ENCODE measurements at places on chromosomes 11 and 22. TPM values are rescaled to one million over a fixed set of nuclear protein-coding genes. Genes with fewer than 3 reads are reported as not detected.

GRCh38 chr11:33912405-33913361 is 20.8 kb upstream of the LMO2 start:
- H3K4me1 ChIP-seq: peaks cover 32% of the 10 kb centered on the region
- no peak for DNase-seq
- no peaks in the 10 kb centered on the region for H3K27me3 ChIP-seq
- peak overlapping the region; percentile 68 for H3K27ac ChIP-seq
- no peak overlapping the region for H3K4me3 ChIP-seq
- H3K36me3 ChIP-seq: no peaks in the 10 kb centered on the region

DNA sequence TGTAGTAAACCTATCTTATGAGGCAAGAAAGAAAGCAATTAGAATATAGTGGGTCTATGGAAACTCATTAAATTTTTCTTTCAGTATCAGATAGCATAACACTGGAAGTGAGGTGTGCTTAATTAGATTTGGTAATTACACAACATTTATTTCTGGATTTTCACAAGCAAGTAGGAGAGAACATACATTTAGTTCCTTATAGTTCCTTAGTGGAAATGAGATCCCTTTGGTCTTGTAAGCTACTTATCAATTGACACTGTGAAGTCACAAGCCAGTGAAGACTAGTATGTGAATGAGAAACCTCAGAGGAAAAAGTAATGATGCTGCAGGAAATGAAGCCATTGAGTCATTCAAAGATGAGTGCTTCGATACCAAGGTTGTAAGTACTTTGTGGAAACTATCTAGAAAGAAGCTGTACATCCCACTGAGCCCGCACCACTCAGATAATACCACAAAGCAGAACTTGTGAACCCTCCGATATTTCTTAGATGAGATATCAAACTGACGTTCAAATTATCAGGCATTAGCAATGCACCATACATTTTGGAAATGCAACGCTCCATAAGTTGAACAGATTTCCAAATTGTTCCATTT is 53.5 kb downstream of the ENTHD1 start:
- H3K27ac ChIP-seq: no peak overlapping the region
- H3K36me3 ChIP-seq: no peaks in the 10 kb centered on the region
- H3K27me3 ChIP-seq: no peaks in the 10 kb centered on the region
- no peaks in the 10 kb centered on the region for H3K4me1 ChIP-seq

GRCh38 chr11:2101171-2101675 is 38.0 kb downstream of the IGF2 start:
- no peaks in the 10 kb centered on the region for H3K36me3 ChIP-seq
- no peak overlapping the region for H3K27ac ChIP-seq
- DNase-seq: no peak
- H3K4me1 ChIP-seq: peaks cover 33% of the 10 kb centered on the region

DNA sequence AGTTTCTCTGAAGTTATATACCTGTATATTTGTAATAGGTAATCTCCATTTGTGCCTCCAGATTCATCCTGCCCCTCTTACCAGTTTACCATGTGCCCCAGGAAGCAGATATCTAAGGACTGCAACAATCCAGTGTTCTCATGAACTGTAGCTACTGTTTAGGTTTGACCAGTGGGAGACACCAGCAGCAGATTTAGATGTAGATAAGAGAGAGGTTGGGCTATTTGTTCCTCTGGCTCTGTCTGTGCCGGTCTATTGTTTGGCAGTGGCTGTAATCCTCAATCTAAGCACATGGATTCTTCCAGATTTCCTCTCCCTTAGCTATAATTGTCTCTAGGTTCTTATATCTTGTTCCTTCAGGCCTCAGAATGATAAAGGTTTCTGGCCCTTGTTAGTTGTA is 88.4 kb downstream of the ANO3 start:
- no peak for DNase-seq
- H3K4me3 ChIP-seq: no peak overlapping the region
- no peaks in the 10 kb centered on the region for H3K27me3 ChIP-seq
- H3K36me3 ChIP-seq: no peaks in the 10 kb centered on the region
- H3K27ac ChIP-seq: no peak overlapping the region
- no peaks in the 10 kb centered on the region for H3K4me1 ChIP-seq

- DNase-seq: no peak
- no peaks in the 10 kb centered on the region for H3K4me1 ChIP-seq
- H3K36me3 ChIP-seq: no peaks in the 10 kb centered on the region
These were observed 55.8 kb upstream of the TREH start for GRCh38 chr11:118735203-118735602.

The PATE2 gene
- total RNA-seq: not detected

The MTMR2 gene
- 18.2 TPM for total RNA-seq

The LARGE2 gene
- 6.6 TPM for total RNA-seq

The TNNI2 gene
- total RNA-seq: not detected

The F2 gene
- not detected for total RNA-seq

Data from vagina (tissue), 2 donors.